ENCODE measurements at places on chromosomes 3 and 15.

- no peak for DNase-seq
Observed at GRCh38 chr15:66563126-66563525, 2.7 kb downstream of the LCTL start.

GRCh38 chr3:167740961-167741587 lies 5.6 kb downstream of the SERPINI1 start:
- no peak for DNase-seq

- DNase-seq: no peak
Observed at GRCh38 chr3:145704020-145704419, 457.0 kb downstream of the PLOD2 start.

- DNase-seq: no peak
Observed at GRCh38 chr15:29070471-29071231, 184.9 kb downstream of the APBA2 start.

DNA sequence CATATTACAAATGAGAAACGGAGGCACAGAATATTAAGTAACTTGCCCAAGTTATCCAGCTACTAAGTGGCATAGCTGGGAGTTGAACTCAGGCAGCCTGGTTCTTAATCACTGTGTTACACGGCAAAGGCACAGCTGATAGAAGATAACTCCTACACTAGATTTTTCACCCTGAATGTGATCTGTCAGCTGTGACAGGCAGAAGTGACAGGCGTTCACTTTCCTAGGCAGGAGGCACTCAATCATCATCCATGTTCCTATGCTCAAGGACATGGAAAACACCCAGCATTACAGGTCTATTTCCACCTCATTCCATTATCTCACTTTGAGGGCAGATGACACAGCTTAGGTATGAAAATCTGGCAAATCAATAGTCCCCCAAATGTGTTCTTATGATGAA lies 35.6 kb downstream of the TBC1D2B start:
- DNase-seq: no peak

- no peak for DNase-seq
Observed at GRCh38 chr3:191397771-191398170, 63.2 kb upstream of the PYDC2 start.

- no peak for DNase-seq
Observed at GRCh38 chr3:194571491-194572142, 61.6 kb downstream of the TMEM44 start.

DNA sequence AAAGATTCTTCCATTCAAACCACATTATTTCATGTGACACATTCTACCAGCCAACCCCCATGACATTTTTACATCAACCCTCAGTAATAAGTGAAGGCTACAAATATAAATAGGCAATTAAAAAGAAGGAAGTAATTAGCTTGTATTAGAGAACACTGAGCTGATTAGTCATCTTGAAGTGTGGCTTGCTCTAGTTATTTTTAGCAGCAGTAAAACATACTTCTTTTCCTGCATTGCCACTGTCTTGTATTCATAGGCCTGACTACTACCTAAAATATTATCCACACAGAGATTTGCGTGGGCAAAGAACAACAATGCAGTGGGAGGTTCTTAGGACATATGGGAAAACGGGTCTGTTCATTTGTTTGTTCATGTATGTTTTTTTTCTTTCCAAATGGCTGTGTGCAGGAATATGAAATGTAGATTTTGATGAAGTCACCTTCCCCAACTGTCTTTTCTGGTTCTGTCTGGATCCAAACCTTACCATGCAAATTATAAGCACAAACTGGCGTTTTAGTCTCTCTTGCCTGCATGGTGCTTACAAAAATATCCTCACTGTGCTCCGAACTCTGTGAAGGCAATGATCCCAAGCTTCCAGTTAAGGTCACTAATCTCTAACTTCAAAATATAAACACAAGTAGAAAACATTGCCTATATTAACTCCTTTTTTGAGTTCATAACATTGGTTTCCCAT lies 31.5 kb upstream of the TM4SF4 start:
- DNase-seq: no peak

- DNase-seq: no peak
Observed at GRCh38 chr3:50370594-50370993, 11.3 kb upstream of the TMEM115 start.

DNA sequence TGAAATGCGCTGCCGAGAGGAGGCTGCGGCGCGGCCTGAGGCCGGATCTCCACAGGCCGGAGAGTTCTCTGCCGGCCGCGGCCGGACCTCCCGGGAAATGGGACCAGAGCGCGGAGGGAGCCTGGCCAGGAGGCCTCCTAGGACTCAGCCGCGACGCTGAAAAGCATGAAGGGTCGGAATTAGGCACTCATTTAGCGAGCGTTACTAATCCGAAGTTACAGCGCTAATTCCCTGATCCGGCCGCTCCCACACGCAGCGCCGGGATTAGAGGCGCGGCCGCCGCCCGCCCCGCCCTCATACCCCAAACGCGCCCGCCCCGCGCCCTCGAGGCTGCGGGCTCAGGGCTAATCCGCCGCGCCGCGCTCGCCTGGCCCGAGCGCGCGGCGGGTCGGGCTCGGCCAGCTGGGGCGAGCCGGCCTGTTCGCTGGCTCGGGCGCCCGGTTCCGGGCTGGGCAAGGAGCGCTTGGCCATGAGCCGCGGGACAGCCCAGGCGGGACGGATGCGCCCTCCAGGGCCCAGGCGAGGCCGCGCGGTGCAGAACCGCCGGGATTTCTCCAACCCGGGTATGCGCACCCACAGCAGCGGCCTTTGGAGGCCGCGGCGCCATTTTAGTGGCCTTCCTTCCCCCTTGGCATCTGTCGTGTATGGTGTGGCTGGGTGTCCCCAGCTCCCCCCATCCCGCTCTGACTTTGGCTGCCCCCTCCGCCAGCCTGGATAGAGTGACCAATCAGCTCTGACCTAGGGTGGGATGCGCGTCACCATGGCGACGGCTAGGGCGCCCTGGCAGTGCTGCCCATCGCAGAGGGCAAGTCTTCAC lies 36.8 kb upstream of the POLG start:
- DNase-seq: no peak

Data from T-helper 17 cell (primary cell).